RPMI7951 (cell line): ENCODE measurements at places on chromosomes 6 and 20.

DNA sequence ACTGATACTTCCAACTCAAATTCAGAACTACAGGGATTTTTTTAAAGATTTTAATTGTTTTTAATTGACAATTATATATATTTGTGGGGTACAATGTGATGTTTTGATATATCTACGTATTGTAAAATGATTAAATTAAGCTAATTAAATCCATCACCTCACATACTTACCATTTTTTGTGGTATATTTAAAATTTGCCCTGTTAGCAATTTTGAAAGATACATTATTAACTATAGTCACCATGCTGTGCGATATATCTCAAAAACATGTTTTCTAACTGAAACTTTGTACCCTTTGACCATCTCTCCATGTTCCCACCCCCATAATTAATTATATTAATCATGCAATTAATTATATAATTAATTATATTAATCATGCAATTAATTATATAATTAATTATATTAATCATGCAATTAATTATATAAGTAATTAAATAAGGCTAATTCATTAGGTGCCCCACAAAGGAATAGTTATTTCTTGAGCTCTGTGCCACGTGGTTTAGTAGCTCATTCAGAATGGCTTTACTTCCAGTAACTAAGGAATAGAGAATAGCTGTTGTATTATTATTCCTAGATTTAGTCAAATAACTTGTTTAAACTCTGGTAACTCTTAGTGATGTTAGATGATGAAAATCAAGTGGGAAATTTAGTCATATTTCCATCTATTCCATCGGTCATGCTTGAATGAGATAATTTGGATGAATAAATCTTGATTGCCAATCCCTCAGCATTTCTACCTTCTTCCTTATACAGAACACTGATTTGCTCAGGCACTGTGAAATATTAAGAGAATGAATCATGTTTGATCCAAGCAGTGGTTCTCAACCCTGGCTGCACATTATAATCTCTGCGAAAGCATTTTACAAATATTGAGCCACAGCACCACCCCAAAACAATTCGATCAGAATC is 25.1 kb downstream of the LOC128125822 start:
- no peak for DNase-seq

DNA sequence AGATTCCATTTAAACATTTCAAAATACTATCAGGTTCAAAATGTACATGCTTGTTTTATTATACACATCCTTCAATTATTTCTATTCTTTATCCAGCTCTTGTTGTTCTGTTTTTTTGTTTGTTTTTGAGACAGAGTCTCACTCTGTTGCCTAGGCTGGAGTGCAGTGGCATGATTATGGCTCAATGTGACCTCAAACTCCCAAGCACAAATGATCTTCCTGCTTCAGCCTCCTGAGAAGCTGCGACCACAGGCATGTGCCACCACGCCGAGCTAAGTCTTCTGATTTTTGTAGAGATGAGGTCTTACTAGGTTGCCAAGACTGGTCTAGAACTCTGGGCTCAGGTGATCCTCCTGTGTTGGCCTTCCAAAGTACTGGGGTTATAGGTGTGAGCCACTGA is 44.1 kb upstream of the SMIM29 start:
- no peak for DNase-seq

DNA sequence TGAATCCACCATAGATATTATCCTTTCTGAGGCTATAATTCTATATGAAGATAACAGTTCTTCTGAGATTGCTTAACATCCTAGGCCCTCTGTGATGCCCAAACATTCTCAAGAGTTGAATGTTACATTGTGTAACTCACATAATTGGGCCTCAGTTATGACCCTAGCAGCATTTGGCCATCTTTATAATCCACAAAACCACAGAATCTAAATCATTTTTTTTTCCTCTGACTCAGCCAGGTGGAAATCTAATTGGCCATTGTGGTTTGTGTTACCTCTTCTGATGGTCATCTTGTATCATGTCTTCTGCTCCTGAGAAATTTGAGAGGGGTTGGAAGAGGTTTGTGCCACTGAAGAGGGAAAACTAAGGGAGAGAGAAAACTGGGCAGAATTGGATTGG is 99.5 kb downstream of the LINC00237 start:
- no peak for DNase-seq

DNA sequence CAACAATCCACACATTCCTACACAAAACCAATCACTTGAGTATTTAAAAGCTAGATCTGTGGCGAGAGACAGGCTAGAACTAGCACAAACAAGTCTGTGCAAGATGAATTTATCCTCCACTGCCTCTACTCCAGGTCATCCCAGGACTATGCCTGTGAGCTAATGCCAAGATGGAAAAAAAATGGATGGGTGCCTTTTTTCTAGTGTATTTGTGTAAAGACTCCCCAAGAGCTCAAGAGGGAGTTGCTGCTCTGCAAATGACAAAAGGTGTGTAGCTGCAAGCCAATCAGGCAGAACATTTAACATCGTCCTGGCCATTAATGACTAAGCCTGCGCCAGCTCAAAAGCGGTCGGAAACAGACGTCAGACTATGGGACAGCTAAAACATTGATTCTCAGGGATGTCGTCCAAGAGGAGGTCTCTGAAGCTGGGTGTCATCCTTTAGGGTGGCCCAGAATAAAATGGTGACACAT is 21.9 kb downstream of the ATXN1 start:
- DNase-seq = peak; percentile 72

DNA sequence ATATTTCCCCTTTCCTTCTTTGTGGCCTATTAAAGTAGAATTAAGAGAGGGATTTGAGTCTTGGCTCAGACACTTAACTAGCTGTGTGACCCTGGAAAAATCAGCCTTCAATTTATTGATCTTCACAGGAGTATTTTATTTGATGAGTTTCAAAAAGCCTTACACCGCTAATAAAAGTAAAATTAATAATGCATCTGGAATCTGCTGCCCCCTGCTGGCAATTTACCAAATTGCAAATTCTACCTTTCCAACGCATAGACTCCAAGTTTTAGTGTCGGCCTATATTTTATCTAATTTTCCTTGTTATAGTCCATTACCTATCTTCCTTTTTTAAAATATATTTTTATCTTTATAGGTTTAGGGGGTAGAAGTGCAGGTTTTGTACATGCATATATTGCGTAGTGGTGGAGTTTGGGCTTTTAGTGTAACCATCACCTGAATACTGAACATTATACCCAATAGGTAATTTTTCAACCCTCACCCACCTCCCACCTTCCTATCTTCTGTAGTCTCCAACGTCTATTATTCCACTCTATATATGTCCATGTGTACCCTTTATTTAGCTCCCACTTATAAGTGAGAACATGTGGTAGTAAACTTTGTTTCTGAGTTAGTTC is 46.3 kb downstream of the GOPC start:
- DNase-seq = peak; percentile 39

- DNase-seq = no peak
Measured at GRCh38 chr6:169452869-169453620, 199.4 kb upstream of the THBS2 start.

DNA sequence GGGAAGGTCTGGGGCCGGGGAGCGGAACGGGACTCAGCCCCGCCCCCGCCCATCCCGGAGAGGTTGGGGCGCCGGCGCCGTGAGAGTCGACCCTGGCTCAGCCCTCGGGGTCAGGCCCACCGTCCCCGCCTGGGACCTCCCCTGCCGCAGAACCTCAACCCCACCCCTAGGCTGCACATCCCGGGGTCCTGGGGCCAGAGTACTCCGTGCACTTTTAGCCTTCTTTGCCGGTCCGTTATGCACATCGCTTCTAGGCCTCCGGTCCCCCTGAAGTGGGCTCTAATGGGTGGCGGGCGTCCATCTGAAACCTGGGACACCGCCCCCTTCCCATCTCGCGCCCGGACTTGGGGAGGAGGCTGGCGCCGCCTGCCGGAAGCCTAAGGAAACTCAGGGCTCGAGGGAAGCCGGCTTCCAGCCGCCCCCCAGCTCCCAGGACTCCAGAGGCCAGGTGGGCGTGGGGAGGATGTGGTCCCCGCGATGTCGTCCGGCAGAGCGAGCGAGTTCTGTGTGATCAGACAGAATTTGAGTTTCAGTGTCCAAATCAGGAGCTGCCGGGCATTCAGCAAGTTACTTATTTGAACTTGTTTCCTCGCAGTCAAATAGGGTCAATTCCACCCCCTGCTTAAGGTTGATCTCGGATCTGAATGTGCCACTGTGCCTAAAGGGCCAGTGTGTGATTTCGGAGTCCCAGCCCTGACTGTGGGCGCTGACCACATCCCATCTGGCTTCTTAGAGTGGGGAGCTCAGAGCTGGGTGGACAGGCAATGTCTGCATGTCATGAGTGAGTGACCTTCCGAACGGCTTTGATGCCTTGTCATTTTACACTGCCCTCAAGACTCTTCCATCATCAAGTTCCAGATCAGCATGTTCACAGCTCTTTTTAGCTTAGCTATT is 47.6 kb downstream of the CPXM1 start:
- DNase-seq = peak; percentile 20

- DNase-seq = peak; percentile 96
Measured at GRCh38 chr20:17835240-17835933, 133.2 kb downstream of the SNX5 start.

DNA sequence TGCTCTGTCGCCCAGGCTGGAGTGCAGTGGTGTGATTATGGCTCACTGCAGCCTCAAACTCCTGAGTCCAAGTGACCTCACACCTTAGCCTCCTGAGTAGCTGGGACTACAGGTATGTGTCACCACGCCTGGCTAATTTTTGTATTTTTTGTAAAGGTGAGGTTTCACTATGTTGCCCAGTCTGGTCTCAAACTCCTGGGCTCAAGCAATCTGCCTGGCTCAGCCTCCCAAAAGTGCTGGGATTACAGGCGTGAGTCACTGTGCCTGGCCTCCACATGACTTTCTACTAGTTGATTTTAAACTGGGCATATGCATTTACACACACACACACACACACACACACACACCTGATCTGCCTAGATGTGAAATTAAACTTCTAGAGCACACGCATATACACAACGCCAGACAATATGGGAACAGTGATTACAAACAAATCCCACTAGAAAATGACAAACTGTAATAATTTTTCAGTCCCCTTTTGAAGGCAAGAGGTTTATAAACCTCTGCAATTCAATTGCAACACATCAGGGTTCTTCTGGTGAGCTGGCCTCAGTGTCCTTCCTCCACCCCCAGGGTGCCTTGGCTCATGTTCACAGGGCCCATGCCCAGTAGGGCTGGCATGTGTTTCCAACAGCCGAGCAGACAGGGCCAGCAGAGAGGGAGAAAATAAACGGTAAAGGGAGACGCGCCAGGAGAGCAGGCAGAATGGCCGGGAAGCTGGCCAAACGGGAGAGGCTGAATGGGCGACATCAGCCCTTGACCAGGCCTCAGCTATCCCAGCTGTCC is 31.2 kb downstream of the PARD6B start:
- DNase-seq = peak; percentile 90

DNA sequence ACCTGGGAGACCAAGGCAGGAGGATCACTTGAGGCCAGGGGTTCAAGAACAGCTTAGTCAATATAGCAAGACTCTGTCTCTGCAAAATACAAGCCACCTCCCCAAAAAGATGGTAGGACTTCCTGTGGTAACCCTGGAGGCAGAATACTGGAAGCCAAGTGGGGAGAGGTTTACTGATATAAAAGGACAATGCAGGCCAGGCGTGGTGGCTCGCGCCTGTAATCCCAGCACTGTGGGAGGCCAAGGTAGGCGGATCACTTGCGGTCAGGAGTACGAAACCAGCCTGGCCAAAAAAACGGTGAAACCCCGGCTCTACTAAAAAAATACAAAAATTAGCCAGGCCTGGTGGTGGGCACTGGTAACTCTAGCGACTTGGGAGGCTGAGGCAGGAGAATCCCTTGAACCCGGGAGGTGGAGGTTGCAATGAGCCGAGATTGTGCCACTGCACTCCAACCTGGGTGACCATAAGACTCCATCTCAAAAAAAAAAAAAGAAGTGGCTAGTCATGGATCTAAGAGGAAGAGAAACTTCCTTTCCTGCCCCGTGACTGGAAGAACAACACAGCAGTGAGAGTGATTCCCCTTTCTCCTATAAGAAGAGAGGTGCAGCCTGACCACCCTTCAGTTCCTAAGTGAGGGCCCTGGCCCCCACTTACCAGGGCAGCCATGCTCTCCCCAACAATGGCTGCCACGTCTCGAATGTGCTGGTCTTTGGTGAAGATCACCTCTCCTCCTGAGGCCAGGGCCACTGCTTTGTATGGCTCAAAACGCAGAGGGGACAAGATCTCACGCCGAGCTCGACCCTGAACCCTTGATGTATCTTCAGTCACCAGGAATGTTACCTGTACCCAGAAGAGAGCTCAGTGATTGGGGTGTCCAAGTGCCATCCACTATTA is 6.2 kb downstream of the SAPCD1 start:
- no peak for DNase-seq

- no peak for DNase-seq
Measured at GRCh38 chr6:75436869-75437268, 56.7 kb downstream of the FILIP1 start.

DNA sequence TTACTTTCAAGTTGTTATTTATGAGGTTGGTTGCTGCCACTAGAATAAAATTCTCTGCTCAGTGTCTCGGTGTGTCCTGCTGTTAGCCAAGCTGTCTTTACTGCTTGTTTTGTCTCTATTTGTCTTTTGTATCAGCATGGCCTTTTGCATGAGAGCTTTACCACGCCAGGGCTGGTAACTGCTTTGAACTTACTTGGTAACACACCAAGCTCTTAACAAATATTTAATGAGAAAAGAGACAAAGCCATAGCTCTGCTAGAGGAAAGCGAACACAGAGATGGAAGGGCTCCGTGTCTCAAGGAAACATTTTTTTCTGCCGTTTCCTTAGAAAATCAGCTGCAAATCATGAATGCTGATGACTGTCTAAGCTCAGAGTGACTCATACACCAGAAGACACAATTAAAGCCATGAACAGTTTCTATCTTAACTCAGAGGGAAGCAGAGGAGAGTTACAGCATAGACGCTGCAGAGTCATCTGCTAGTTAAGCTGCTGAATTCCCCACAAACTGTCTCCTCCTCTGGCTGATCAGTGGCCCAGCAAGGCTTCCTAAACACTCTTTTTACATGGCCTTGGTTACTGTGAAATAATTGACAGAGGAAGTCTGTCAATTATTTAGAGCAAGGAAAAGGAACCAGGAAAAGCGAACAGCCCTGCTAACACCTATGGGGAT is 44.8 kb downstream of the AGPAT4 start:
- DNase-seq = peak; percentile 92

GRCh38 chr6:12235341-12235740 is 54.8 kb upstream of the EDN1 start:
- no peak for DNase-seq

- DNase-seq = no peak
Measured at GRCh38 chr6:78347191-78347916, 520.0 kb upstream of the IRAK1BP1 start.
